Nasal cavity respiratory epithelium epithelial cell of viscerocranial mucosa (primary cell): ENCODE measurements at places on chromosomes 4 and X. TPM values are rescaled to one million over a fixed set of nuclear protein-coding genes. Genes with fewer than 3 reads are reported as not detected.

RPA4 gene
- 0.34 and 1.4 TPM in 2 replicates for total RNA-seq

GPRASP1 gene
- 0.34 and 1.3 TPM in 2 replicates for total RNA-seq

MAGEA9B gene
- total RNA-seq: not detected in 2 replicates

MSANTD1 gene
- total RNA-seq: 0.34 and 0.78 TPM in 2 replicates

F8A1 gene
- total RNA-seq: 1.4 and 3.1 TPM in 2 replicates

GPM6B gene
- 0.34 and 0.36 TPM in 2 replicates for total RNA-seq

PGAM4 gene
- not detected in 2 replicates for total RNA-seq

SLAIN2 gene
- total RNA-seq: 49.2 and 73.5 TPM in 2 replicates

GLRA2 gene
- not detected in 2 replicates for total RNA-seq

MAGEA10 gene
- total RNA-seq: not detected in 2 replicates

ZFP42 gene
- 0.34 and 1.00 TPM in 2 replicates for total RNA-seq

RBM46 gene
- total RNA-seq: 0.07 and 0.34 TPM in 2 replicates

SLITRK4 gene
- total RNA-seq: under 0.01 TPM in 1 of 2 replicates, not detected in the other

SMIM43 gene
- not detected in 2 replicates for total RNA-seq

ASMTL gene
- total RNA-seq: 7.2 and 8.6 TPM in 2 replicates

NXF2 gene
- not detected in 2 replicates for total RNA-seq

RASGEF1B gene
- total RNA-seq: 5.6 and 10.6 TPM in 2 replicates

PDZD4 gene
- 0.36 TPM in 1 of 2 replicates, not detected in the other for total RNA-seq

RADX gene
- 2.7 and 3.0 TPM in 2 replicates for total RNA-seq

PRICKLE3 gene
- 19.5 and 38.1 TPM in 2 replicates for total RNA-seq

MAGEC3 gene
- total RNA-seq: not detected in 2 replicates

MAGEB1 gene
- not detected in 2 replicates for total RNA-seq

GPR173 gene
- under 0.01 and 0.07 TPM in 2 replicates for total RNA-seq

C1QTNF7 gene
- total RNA-seq: not detected in 2 replicates

HTN3 gene
- total RNA-seq: not detected in 2 replicates

NSG1 gene
- total RNA-seq: 5.1 and 15.3 TPM in 2 replicates

PRDM5 gene
- total RNA-seq: 4.8 and 15.0 TPM in 2 replicates

STBD1 gene
- 8.9 and 14.0 TPM in 2 replicates for total RNA-seq
